ENCODE measurements at places on chromosomes 6 and 20. TPM values are rescaled to one million over a fixed set of nuclear protein-coding genes. Genes with fewer than 3 reads are reported as not detected.

The PEX3 gene
- 21.7 TPM for total RNA-seq

GRCh38 chr6:116327803-116328527, 42.8 kb upstream of the DSE start:
- DNase-seq = no peak

GRCh38 chr6:108677357-108677756, 116.6 kb downstream of the FOXO3 start:
- no peak for DNase-seq

DNA sequence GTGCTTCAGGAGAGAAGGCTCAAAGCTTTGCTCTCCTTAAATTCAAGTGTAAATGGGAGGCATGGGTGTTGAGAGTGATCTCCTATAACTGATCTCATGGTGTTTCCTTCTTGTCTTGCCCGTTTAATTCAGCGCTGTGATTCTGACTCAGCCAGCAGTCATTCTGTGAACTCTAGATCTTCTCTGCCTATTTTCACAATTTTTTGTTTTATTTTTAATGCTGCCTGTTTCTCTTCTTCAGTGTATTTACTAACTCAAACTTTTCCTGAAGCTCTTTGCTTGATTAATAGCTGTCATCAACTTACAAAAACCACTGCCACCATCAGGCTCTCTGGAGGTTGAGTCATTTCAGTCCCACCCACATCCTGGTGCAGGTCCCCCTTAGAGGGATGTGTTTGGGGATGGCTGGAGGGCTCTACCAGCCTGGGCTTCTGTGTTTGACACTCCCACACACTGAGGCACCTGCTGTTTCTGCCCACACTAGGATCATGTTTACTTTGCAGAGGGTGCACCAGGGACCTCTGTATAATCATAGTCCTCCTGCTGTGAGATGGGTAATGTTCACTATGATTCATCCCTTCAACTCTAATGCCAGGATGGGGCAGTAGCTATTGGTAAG, 94.0 kb downstream of the SHLD1 start:
- no peak for DNase-seq

DNA sequence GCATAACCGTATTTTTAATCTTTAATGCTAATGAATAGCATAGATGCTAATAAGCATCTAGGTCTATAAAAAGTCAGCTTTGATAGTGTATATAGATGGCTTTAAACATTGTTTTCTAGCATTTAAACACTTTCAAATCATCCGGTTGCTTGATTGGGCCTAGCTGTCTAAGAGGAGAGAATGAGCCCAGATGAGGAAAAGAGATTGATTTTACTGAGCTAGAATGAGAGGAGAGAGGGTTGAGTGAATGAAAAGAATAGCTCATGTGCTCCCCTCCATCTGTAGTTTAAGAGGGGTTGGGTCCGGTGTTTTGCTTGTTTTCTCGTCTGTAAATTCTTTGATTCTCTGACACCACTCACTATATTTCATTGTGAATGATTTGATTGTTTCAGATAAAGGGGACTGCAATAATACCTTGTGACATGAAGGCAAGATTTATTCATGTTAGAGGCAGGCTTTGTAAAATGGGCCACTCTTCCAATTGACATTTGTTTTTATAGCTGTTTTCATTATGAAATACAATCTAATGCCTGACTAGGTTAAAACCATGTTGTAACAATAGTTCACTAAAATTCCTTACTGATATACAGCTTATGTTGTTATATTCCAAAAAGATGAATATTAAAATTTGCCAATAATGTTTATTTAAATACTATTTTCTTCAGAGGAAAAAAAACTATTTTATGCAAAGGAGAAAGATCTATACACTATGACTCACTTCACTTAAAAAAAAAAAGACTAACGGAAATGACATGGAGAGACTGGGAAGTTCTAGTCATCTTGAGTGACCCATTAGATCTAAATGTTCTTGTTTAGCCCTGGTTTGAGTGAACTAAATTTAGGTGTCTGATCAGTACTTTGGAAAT, 3.2 kb downstream of the PTPN1 start:
- DNase-seq = no peak

The SLC32A1 gene
- not detected for total RNA-seq

DNA sequence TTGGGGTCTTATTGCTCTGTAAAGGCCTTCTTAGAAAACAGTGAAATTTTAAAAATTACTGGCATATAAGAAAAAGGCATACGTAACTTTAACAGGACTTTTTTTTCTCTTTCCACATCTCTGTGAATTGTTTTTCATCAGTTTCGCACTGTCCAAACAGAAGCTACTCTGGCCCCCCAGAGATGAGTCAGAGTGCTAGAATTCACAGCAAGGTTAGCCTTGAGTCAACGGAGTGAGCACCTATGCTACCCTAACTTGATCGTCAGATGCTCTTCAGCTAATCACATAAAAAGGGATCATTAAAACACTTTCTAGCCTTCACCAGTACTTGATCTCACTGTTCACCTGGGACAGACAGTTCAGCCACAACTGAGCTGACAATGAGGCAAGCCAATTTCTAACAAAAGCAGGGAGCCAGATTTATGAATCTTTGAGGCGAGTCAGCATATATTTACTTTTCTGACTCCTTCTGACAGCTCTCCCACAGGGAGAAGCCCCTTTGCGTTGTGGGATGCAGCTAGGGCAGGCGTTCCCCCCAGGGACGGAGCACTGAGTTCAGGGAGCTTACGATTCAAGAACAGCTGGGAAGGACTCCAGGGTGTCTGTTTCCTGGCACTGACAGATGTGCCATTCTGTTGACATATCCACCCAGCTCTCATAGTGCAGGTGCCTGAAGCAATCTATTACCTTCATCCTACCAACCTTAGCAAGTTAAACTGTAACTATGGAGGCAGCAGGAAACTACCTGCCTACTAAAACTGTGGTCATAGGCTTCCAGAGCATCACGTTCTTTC, 46.4 kb upstream of the SPDEF start:
- no peak for DNase-seq

The NRN1 gene
- 13.7 TPM for total RNA-seq

GRCh38 chr20:49737260-49737659, 23.6 kb upstream of the B4GALT5 start:
- no peak for DNase-seq

The PRL gene
- total RNA-seq = not detected

- DNase-seq = no peak
Measured at GRCh38 chr20:35404614-35405259, 7.0 kb downstream of the UQCC1 start.

DNA sequence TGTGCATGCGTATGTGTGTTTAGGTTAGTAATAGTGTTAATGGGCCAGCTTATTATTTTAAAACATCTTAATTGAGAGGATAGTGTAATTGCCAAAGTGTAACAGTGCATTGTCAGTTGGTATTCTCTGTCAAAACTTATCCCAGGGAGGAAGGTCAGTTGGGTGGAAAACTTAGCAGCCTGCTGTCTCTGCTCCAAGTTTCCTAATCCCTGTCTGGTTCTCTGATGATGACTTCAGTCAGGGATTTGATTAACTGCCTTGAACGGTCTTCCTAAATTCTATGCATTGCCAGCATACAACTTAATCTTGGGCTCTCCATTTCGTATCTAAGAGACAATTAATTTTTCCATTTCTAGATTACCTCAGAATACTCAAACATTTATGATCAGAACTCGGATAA, 51.1 kb downstream of the L3MBTL3 start:
- DNase-seq = no peak

The NNAT gene
- 0.25 TPM for total RNA-seq

The FAM83B gene
- total RNA-seq = 3.3 TPM

DNA sequence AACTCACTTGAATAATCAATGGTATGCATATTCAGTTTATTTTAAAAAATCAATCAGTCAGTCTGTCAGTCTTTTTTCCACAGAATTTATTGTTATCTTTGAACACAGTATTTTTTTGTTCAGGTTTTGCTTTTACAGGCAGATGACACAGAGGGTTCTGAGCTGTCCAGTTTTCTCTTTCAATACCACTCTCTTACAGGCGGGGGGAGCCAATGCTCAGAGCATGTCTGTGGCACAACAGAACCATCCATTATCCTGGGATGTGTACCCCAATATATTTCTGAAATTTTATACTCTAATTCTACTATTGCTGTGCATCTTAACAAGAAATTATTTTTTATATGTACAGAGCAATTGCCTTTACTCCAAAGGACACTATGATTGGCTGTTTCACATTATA, 21.2 kb downstream of the ROS1 start:
- no peak for DNase-seq

DNA sequence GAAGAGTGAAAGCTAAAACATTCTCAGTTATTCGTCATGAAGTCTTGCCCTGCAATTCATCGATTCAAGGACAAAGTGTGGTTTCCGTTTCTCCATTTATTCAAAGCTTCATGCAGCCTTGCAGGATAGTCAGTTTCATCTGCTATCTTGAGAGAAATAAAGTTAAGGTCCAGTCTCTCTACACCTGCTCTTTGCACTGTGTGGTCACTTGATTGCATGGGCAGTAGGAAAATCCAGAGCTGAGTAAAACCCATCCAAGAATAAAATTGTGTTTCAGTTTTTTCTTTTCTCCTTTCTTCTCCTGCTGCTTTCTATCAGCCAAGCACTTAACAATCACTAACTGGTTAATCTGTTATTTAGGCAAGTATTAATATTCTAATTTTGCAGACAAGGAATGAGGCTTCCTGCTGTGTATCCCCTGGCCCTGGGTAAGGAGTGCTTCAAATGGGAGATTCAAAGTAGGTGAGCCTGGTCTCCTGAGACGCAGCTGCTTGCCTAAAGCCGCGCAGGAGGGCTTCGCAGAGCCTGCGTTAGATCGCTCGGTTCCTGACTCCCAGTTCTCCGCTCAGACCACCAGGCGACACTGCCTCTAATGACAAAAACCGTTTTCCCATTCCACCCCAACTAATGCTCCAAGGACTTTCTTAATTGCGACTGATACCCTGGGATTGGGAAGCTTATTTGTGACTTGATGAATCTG, 808.3 kb downstream of the TFAP2A start:
- DNase-seq = no peak

- DNase-seq = no peak
Measured at GRCh38 chr6:164871783-164872182, 437.6 kb downstream of the C6orf118 start.

DNA sequence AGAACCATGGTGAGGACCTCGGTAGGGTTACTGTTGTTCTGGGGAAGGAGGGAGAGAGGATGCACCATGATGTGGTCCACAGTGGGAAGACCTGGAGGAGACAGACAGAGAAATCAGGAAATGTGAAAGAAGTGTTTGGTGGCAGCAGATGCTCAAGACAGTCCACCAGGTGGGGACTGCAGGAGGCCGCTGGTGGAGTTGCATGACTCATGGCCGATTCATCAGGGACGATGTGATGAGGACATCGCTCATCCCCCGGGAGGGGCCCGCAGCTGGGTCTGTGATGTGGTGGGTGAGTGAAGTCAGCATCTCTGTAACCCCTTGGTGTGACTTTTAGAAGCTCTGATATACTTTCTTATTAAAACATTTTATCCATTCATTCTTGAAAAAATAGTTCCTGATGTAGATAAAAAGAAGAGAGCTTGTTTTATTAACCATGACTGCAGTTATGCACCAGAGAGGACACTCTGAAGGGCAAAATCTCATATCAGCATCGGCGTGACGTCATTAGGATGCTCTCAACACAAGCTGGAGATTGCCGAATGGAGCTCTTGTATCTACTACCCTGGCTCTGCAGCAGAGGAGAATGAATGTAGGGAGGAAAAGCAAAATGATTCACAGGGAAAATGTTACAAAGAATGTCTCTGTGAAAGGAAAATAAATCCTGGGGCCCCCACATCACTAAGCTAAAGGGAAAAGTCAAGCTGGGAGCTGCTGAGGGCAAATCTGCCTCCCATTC, 71.2 kb downstream of the RAMACL start:
- DNase-seq = no peak

- no peak for DNase-seq
Measured at GRCh38 chr6:38684237-38684636, 18.7 kb downstream of the GLO1 start.

The LGSN gene
- not detected for total RNA-seq

The SOBP gene
- 15.3 TPM for total RNA-seq

The HSPA1A gene
- total RNA-seq = 341 TPM

Data from left ventricle myocardium superior (tissue), 1 donor.